ENCODE measurements at places on chromosomes 13 and 19.

DNA sequence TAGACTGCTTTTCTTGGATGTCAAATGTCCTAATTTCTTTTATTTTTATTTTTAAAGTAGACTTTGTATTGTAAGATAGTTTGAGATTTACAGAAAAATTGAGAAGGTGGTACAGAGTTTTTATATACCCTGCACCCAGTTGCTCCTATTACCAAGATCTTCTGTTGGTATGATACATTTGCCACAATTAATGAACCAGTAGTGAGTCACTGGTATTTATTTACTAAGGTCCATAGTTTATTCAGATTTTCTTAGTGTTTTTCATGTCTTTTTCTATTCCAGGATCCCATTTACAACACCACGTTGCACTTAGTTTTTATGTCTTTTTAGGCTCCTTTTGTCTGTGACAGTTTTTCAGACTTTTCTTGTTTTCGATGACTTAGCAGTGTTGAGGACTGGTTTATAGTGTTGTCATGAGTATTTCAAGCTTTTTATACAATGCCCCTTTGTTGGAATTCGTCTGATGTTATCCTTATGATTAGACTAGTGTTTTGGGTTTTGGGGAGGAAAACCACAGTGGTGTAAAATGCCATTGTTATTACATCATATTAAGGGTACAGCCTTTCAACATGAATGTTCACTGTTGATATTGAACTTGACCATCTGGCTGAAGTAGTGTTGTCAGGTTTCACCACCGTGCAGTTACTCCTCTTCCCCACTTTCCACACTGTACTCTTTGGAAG lies 35.9 kb downstream of the COG3 start:
- DNase-seq, result no peak

DNA sequence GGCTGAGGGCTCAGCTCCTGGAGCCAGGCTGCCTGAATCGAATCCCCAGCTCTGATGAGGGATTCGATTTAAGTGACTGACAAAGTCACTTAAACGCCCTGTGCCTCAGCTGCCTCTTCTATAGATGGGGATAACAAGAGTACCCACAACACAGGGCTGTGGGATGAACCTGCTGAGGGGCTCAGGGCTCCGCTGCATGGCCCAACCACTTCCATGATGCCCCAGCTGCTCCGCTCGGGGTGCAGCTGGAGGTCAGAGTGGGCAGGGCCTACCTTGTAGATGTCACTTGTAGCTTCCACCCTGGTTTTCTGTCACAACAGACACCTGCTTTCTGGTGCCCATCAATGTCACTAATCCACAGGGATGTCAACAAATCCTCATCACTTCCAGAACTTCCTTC lies 39.2 kb downstream of the STK24 start:
- DNase-seq, result no peak

GRCh38 chr19:45382426-45382825 lies 12.1 kb upstream of the ERCC2 start:
- no peak for DNase-seq

DNA sequence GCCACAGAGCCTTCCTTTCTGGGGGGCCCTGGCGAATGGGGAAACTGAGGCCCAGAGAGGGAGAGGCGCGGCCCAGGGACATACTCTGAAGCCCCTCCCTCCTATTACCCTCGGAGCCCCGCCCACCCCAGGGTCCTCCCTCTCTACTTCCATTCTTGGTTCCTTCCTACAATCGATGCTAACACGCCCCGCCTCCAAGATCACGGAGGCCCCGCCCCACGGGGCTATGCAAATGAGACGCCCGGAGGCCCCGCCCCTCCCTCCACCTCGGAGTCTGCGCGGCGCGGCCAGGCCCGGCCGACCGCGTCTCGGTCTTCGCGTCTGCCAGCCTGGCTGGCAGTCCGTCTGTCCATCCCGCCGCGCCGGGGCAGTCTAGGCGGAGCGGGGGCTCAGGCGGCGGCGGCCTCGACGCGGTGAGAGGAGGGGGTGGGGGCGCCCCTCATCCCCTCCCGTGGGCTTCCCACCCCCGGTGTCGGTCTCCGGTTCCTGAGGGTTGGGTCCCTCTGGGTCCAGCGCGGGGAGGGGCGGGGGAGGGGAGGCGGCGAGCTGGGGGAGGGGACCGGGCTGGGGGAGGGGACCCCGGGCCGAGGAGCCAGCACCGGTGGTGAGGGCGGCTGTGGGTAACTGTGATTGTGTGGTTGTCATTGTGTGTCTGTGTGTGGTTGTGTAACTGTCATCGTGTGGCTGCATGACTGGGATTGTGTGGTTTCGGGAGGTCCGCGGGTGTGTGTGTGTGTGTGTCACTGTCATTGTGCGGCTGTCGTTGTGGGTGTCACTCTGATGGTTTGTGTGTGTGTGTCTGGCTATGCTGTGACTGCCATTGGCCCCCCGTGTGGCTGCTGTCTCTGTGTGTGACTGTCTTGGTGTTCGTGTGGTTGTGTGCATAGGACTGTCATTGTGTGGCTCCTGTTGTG lies at the start of gene PLPPR2:
Gene PLPPR2, plus strand, starts transcription at position 273 of the 914 bp plus-strand sequence. CDS start 2,242 bp downstream, outside the sequence.
- peak; percentile 75 for DNase-seq

DNA sequence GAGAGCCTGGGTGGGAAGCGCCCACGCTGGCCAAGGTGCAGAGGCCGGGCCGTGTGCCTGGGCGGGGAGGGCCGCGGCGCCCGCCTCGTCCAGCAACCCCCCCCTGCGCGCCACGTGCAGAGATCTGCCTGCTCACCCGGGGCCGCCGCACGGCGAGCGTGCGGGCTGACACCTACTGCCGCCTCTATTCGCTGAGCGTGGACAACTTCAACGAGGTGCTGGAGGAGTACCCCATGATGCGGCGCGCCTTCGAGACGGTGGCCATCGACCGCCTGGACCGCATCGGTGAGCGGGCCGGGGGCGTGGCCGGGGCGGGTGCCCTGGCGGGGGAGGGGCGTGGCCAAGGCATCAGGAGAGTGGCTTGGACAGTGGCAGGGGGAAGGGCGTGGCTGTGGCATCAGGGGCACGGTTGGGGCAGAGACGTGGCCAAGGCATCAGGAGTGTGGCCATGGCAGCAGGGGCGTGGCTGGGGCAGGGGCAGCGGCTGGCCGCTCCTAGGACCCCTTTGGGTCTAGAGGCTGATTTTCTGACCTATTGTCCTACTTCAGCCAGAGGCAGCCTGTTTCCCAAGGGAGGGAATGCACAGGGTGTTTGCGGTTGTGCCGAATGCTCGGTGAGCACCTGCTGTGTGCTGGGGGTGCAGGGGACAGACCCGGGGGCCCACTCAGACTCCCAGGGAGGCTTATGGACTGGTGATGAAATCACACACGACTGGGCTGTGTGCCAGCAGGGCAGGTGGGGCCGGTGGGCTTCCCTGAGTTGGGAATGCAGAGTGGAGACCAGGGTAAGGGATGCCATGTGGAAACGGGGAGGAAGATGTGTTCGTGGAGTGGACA lies 19.4 kb downstream of the POLRMT start:
- no peak for DNase-seq

DNA sequence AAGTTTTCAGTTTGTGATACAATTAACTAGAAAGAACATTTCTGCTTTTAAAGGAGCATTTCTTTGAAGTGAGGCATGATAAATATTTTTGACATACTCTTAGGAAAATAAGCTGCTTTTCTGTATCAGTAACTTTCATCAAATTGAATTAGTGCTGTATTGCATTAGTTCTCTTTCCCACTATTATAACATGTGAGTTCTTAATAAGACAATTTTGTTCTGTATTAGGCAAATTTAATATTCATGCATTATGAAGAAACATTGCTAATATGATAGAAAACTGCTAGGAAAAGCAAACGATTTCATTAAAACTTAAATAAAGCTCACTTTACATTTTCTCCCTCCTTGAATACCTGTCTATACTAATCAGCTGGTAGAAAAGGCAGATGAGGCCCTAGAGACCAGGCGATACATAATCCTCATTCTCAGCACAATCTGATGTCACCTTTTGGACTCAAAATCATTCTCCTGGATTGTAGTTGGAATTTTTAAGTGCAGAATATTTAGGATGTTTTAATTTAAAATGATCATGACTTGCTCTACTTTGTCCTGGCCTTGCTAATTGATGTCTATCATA lies 1636.8 kb downstream of the PCDH9 start:
- no peak for DNase-seq

DNA sequence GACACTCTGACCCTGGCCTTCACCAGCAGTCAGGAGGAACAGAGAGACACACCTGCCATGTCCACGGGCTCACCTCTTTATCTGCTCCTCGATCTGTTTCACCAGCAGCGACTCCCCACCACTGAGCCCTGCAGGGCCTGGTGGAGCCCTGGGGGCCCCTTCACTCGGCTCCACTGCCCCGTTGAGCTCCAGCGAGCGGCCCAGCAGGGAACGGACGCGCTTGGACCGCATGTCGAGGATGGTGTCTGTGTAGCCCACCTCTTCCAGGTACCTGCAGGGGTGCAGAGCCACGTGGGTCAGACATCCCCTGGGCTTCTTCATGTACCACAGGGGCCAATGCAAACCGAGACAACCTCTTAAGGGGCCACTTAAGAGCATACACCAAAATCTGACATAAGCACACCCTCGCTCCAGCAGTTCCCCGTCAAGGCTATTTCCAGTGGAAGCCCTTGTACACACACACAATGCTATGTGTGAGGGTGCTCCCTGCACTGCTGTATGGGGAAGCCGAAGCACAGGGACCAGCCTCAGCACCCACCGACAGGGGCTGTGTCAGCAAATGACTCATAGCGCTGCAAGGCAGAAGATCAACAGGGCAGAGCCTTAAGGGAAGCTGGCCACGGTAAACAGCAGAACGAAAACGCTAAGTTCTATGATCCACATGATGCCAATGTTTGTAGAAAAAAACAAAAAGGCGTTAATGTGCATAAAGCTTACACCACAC lies 12.7 kb upstream of the FKRP start:
- DNase-seq, result no peak

- no peak for DNase-seq
Observed at GRCh38 chr13:66076417-66076816, 1153.7 kb downstream of the PCDH9 start.

- no peak for DNase-seq
Observed at GRCh38 chr13:80334597-80335260, 6.2 kb downstream of the SPRY2 start.

GRCh38 chr19:43584484-43584883 lies 8.9 kb downstream of the PINLYP start:
- no peak for DNase-seq

- no peak for DNase-seq
Observed at GRCh38 chr13:48816700-48817099, 159.0 kb upstream of the FNDC3A start.

GRCh38 chr19:47614021-47614295 lies 5.0 kb downstream of the BICRA start:
- no peak for DNase-seq

- DNase-seq, result no peak
Observed at GRCh38 chr13:23622985-23623384, 52.8 kb downstream of the TNFRSF19 start.

- DNase-seq, result no peak
Observed at GRCh38 chr19:18903156-18904037, 7.4 kb upstream of the CERS1 start.

DNA sequence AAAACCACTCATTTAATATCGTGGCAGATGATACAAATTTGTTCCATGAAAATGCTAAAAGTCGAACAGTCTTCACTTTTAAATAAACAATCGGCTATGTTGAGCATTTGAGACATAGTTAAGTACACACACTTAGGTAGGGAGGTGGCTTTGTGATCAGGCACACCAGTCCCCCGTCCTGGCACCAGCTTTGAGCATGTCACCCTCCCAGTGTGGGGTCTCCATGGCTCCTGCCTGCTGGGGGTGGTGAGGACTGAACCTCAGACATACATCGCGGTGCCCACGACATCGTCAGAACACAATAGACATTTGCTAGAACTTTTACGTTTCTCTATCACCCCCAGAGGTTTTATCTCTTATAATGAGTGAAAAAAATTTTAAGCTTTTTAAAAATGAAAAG lies 62.0 kb downstream of the RFX2 start:
- DNase-seq, result no peak

- no peak for DNase-seq
Observed at GRCh38 chr19:55392820-55393761, 7.4 kb downstream of the RPL28 start.

GRCh38 chr13:50377726-50378270 lies 362.6 kb downstream of the KCNRG start:
- DNase-seq, result no peak

DNA sequence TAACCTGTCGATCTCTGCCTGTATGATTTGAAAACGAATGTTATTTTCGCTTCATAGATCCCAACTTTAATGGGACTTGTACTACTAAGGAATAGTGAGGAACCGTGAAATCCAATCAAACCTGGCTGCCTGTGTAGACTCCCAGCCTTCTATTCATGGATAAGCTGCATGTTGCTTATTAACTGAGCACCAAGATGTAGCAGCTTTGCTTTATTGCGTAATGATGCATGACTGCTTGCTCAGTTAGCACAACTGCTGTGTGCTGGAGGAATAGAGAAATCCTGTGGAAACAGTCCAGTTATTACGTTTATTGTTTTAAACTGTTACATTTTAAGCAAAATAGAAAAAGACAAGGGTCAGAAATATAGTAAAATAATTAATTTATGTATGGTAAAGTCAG lies 108.2 kb downstream of the SHISA2 start:
- DNase-seq, result no peak

DNA sequence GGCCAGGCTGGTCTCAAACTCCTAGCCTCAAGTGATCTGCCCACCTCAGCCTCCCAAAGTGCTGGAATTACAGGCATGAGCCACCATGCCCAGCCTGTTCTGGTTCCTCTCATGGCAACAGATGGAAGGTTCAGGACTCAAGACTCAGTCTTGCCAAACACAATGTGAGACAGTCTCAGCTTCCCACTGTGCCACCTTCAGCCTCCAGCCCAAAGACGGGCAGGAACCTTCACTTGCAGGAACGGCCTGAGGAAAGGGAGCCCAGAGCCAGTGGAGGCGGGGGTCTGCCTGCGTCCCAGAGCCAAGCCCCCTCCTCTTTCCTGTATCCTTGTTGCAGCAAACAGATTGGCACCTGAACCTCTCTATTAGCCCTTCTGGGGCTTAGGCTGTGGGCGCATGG lies 2.9 kb upstream of the CHST8 start:
- no peak for DNase-seq

DNA sequence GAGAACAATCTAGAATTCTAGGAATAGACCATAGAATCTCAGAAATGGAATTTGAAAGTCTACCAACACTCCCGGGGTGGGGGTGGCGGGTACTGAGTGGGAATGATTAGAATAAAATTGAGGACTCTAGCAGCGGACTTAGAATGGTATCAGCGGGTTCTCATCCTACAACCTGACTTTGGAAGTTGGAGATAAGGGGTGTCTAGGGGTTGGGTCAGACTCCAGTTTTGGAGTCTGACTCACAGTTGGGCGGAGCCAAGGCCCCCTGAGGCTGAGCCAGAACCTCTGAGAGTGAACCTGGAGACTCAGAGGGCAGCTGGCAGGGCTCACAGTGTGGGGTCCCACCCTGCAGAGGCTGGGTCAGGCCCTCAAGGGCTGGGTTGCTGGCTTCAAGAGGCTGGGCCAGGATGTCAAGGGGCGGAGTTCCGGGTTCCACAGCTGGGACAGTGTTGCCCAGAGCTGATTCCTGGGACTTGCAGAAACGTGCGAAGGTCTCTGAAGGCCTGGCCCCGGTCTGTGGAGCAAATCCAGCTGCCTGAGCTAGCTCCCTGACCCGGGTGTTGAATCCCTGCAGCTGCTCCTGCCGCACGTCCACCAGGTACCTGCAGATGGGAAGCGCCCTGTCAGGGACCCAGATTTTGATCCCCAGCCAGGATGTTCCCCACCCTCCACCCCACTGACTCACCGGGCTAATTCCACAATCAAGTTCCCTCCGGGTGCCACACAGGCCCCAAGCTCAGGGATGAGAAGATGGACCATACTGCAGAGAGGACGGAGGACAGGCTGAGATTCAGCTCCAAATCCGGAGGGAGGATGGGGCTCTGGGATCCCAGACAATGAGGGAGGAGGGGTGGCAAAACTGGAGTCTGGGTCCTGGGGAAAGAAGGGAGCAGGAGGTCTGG lies 1.6 kb upstream of the TNNI3 start:
- DNase-seq, result no peak

GRCh38 chr13:79910875-79911540 lies 429.9 kb downstream of the SPRY2 start:
- DNase-seq, result no peak
